ENCODE measurements at places on chromosomes 6 and 20. TPM values are rescaled to one million over a fixed set of nuclear protein-coding genes. Genes with fewer than 3 reads are reported as not detected.

DNA sequence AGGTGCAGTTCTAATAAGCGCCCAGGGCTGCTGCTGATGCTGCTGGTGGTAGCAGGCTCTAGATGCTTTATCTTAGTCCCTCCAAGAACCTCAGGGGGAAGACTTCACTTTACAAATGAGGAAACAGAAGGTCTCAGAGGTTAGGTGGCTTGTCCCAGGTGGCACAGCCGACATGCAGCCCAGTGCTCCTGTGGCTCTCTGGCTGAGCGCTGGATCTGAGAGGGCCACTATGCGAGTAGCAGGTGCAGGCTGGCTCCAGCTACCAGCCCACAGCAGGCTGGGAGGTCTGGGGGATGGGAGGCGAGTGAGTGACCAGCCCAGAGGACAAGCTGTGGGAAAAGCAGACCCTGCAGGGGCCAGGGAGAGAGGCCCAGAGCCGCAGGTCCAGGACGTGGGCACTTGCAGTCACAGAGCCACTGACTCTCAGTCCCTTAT is 90.9 kb downstream of the PRND start:
- ATAC-seq = peak; percentile 26

DNA sequence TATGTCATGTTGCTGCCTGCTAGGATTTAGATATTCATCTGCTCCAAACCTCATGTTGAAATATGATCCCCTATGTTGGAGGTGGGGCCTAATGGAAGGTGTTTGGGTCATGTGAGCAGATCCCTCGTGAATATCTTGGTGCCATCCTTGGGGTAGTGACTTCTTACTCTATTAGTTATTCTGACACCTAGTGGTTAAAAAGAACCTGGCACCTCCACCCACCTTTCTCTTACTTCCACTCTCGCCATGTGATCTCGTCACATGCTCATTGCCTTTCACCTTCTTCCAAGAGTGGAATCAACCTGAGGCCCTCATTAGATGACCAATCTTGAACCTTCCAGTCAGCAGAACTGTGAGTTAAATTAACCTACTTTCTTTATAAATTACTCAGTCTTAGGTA is 549.4 kb upstream of the SYNCRIP start:
- ATAC-seq = peak; percentile 53

GRCh38 chr6:22366214-22366613 is 69.4 kb upstream of the PRL start:
- no peak for ATAC-seq

DNA sequence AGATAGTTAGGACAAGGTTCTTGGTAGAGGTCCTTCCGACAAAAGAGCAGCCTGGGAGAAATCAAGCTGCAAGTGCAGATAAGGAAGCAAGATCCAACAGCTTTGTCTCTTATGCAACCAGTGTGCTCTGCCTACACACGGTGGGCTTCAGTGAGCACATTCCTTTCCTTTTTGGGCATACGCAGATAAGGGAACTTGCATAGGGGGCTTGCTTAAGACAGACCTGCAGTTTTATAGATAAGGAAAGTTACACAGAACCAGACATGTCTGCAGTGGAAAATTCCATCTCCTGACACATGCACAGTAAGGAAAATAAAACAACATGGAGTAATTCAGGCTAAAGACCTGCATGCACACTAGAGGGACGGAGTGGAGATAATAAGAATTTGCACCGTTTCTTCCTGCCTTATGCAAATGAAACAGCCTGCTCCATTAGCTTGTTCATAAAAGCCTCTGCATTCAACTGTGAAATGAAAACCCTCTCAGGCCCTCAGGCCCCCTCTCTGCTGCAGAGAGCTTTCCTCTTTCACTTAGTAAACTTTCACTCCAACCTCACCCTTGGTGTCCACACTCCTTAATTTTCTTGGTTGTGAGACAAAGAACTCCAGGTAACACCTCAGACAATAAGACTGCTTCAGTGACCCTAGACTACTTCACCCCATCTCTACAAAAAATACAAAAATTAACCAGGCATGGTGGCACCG is 97.5 kb upstream of the MYLIP start:
- no peak for ATAC-seq

CST9 gene
- total RNA-seq = 0.38 TPM

TMC2 gene
- 0.31 TPM for total RNA-seq

Data from motor neuron (in vitro differentiated cells).